ENCODE measurements at places on chromosomes 4 and X. TPM values are rescaled to one million over a fixed set of nuclear protein-coding genes. Genes with fewer than 3 reads are reported as not detected.

- DNase-seq, result no peak
Measured at GRCh38 chr4:100823993-100824323, 306.1 kb upstream of the EMCN start.

DUSP21 gene
- not detected for total RNA-seq

GRCh38 chr4:159048166-159048886 lies 54.6 kb upstream of the RAPGEF2 start:
- no peak for DNase-seq

ZNF718 gene
- 5.3 TPM for total RNA-seq

AR gene
- not detected for total RNA-seq

- no peak for DNase-seq
Measured at GRCh38 chrX:76172325-76172893, 453 bp upstream of the PBDC1 start.

DNA sequence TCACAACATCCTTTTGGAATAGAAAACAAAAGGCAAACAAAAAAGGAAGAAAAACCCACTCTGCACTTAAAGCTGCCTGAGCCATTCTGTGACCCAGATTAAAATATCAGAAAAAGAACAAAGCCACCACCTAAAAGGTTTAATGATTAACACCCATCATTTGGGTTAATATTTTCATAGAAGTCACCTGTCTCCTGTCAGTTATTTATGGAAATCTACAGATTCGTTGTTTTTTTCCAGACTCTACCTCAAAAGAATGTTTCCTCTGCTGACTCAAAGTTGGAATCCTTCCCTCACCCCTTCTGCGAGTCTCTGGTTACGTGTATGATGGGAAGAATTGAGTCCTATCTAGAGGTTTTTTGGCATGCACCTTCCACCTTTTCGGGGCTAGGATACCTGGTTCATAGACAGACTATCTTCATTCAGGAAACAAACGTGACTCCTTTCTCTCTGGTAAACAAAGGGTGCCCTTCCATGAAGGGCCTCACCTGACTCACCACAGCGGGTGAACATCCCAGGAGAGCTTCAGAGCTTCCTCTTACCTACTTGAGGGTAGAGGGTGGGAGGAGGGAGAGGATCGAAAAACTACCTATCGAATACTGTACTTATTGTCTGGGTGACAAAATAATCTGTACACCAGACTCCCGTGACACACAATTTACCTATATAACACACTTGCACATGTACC lies 19.6 kb upstream of the CA5B start:
- no peak for DNase-seq

SMIM43 gene
- total RNA-seq, result not detected

DNA sequence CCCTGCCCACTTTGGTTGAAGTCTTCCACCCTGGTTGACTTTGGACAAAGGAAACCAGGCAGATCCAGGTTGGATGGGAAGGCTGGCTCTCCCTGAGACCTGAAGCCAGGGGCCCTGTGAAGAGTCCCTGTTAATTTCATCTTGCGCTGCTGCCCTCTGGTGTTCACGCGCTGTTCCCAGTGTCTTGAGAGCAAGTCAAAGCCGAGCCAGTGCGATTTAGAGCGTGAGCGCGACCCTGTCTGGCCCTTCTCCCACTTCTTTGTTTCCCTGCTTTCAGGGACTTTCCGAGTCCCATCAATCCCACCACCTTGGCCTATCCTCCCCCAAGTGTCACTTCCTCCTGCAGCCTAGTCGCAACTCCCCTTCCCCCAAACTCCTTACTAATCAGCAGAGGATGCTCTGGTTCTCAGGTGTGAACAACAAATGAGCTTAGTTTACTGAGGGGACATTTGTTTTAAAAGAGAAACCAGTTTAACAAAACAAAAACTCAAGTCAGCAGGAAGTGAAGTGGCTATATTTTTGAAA lies 25.8 kb upstream of the CHRNA9 start:
- peak; percentile 92 for DNase-seq

GRCh38 chr4:2803624-2804448 lies 11.0 kb downstream of the SH3BP2 start:
- no peak for DNase-seq

ARHGAP10 gene
- 23.4 TPM for total RNA-seq

EFHC2 gene
- 0.08 TPM for total RNA-seq

DNA sequence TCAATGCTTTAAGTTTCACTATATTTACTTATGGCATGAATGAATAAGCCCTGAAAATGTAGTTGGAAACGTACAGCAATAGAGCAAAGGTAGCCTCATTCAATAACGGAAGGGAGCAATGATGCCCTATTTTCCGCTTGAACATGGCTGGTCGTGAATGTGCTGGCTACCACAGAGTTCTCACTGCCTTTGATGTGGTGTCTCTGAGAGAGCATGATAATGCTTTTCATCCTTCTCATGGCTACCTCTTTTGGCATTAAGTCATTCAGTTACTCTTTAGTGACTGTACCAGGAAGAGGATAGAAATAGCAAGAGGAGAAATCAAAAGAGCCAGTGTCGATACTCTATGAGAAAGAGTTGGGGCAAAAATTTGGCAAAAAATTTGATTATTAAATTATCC lies 308.0 kb downstream of the PPP3CA start:
- DNase-seq, result no peak

DNA sequence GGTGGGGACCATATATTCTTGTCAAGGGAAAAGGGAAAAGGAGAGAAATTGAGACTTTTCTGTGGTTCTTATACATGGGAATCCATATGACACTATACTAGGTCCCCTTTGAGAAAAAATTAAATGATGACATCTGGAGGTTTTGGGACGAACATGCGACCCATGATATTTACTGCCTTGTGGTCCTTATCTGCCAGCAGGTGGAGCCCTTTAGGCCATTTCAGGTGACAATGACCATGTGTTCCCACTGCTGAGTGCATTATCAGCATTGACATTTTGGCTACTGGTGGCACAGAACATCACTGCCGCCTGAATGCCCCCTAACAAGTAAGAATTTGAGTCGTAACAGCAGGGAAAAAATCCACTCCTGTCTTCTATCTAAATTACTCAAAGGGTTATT lies 843.4 kb downstream of the FSTL5 start:
- DNase-seq, result no peak

GAGE12H gene
- total RNA-seq, result not detected

- peak; percentile 98 for DNase-seq
Measured at GRCh38 chr4:147778942-147779341, 47.1 kb downstream of the ARHGAP10 start.

DNA sequence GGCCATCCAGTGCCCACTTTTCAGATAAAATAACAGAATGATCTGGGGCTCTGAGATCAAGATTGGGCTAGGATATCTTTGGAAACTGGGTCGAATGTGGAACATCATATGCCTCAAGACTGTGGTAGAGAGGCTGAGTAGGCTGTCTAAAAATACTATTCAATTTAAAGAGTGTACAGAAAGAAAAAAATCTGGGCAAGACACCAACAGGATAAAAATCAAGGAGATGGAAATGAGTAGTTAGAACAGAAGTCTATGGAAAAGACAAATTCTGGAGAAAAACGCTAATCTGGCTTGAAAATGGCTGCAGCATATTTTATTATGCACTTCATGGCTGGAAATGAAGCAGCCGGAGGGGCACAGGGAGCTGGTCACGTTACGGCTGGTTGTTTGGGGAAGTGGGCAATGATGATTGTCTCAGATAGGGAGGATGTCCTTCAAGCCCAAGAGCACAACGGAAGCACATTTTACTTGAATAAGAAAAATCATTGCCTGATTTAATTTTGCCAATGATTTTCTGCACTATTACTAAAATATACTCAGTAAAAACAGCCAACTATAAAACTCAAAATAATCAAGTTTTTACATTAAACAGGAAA lies 27.1 kb upstream of the MAPK10 start:
- DNase-seq, result no peak

DNA sequence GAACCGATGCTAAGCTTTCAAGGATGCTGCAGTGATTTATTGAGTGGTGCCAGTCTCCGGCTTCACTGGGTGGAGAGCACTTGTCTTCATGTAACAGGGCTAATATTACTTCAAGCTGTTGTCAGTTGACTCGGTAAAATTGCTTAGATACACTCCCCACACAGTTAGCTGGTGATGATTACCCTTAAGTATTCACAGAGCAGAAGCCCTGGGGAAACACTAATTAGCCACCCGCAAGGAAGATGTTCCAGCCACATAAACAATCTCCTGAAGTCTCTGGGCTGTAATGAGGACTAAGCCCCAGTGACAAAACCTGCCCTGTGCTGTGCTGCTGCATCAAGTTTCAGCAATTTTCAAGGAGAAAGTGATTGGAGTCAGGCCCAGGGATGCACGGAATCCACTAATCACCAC lies 37.3 kb upstream of the GK2 start:
- DNase-seq, result no peak

DNA sequence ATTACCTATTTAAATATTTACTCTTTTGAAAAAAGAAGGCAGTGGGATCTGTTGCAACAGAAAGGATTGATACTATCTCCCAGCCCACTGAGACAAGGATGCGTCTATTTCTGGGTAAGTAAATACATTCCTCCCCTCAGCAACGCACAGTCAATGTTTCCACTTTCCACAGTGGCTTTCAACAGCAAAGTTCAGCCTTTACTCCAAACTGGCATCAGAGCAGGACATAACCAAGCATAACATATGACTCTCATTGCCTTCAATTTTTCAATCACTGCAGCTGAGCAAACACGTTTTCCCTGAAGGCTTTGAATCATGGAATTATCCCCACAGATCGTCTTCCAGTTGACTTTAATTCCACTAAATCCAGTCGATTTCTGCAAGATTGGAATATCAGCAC lies 160.3 kb upstream of the FRG1 start:
- no peak for DNase-seq

ZGRF1 gene
- 20.7 TPM for total RNA-seq

DNA sequence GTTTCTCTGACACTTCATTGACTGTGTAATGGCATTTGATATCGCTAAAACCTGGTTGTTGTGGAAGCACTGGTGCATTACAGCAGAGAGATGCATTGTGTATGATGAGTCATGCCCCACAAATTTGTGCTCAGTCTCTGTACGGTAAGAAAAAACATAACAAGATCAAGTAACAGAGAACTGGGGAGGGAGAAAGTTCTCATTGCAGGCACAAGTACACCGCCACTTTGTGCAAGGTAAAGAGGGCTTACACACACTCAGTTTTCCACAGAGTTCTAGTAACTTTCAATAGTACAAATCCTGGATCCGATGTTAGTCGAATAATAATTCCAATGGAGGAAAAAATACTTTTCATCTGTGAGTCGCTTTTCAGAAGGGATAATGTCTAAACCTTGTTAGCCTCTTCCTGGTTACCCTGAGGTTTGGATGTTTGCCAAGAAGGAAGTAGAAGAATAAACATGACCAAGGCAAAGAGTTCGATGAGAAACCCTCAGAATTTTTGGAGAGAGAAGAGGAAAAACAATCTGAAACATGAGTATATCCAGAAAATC lies 512.5 kb upstream of the SLIT2 start:
- no peak for DNase-seq

ARX gene
- not detected for total RNA-seq

DNA sequence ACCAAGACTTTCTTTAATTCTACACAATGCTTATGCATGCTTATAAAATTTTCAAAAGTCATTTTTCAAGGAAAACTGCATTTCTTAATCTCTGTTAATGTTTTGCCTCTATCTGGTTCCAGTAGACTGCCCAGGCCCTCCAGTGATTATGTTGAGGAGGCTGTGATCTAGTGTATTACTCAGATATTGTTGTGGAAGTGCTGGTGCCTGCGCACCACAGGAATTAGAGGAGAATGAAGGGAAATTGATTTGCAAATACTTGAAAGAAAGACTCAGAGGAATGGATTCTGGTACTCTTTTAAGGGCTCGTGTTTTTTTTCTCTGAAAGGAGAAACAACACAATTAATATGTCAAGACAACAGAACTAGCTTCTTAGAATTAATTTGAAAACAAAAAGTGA lies 1015.1 kb downstream of the RPA4 start:
- DNase-seq, result no peak

- no peak for DNase-seq
Measured at GRCh38 chrX:16946971-16947562, 609 bp downstream of the REPS2 start.

GRCh38 chr4:7074426-7074825 lies 6.6 kb upstream of the GRPEL1 start:
- no peak for DNase-seq

DNA sequence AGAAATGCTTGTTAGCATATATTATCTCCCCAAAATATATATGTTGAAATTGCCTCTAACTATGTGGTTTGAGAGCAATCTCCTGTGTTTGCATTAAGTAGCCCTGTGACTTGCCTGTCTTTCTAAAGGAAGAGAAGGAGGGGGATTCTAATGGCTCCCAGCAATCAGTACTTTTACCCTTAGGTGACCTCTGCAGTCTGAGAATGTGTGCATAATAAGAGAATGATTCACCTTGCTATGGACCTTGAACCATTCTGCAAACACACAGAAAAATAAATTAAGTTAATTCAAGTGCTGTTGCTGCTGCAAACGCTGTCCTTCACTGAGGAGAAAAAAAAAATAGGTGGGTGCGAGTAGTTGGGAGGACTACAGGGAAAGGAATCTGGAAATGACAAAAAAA lies 322.2 kb downstream of the IQCM start:
- DNase-seq, result no peak

GRCh38 chr4:1214101-1215095 lies 34.5 kb downstream of the CTBP1 start:
- DNase-seq, result no peak

DNA sequence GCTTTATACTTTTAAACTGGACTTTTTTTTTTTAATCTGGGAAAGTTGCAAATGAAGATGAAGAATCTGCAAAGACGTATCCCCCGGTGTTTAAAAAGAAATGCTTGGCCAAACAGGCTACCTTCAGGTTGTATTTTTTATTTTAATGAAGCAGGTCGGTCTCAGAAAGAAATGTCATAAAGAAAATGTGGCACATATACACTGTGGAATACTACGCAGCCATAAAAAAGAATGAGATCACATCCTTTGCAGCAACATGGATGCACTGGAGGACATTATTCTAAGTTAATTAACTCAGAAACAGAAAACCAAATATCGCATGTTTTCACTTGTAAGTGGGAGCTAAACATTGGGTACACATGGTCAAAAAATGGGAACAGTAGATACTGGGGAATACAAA lies 123.4 kb downstream of the IRF2 start:
- DNase-seq, result no peak

GPRASP2 gene
- 0.29 TPM for total RNA-seq

- DNase-seq, result no peak
Measured at GRCh38 chr4:40897557-40898203, 147.9 kb downstream of the NSUN7 start.

RAB33A gene
- 24.4 TPM for total RNA-seq

DNA sequence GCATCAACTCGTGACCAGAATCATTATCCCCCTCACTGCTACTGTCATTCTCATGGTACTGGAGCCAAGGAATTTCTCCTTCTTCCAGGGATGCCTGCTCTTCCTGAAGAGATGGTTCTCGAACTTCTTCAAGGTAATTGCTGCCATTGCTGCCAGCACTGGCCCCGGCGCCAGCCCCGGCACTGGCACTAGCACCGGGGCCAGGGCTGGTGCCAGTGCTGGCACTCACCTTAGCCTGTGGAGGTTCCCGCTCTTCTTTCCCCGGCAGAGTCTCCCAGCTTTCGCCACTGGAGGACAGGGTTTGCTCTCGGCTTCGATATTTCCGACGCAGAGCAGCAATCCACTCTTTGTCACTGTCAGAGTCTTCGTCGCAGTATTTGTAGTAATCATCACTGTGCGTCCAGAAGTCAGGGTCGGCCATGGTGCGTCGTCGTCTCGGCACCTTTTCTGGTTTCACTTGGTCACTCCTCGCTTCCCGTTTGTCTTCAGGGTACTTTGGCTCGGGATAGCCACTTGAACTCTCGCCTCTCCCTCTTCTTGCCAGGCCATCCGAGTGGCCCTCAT lies 3.4 kb downstream of the PJA1 start:
- no peak for DNase-seq

Data from GM12878 (cell line).